ENCODE measurements at places on chromosomes 1 and 21.

GRCh38 chr1:228362884-228363450, 43.7 kb downstream of the TRIM11 start:
- no peak for DNase-seq

DNA sequence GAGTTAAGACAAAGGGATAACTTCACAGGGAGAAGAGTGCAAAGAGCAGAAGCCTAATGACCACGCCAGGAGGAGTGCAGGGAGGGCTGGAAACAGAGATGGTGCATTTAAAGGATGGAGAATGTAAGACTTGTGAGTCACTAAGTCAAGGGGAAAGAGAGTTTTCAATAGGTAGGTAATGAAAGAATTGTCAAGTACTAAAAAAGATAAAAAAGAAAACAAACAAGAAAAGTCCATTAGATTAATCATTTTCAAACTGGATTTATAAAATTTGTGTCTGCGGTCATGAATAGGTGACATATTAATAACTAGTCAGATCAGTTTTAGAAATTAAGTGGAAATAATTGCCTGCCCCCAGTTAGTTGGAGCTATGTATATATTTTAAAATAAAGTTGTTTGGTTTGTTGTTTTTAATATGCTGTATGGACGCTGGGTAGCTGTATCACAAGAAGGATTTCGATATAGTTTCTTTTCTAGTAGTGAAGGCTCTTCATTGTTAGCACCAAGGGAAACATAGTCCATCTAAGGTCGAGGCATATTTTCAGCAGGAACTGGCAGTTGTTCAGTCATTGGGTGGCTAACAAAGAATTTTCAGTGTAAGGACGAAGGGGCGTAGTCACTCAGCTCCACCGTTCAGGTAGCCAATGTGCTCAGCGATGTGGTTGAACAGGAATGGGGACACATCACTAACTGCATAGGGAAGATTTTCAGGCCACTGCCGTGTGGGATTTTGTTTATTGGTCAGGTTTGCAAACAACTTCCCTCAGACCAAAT, 203.0 kb downstream of the TGFB2 start:
- DNase-seq: no peak

DNA sequence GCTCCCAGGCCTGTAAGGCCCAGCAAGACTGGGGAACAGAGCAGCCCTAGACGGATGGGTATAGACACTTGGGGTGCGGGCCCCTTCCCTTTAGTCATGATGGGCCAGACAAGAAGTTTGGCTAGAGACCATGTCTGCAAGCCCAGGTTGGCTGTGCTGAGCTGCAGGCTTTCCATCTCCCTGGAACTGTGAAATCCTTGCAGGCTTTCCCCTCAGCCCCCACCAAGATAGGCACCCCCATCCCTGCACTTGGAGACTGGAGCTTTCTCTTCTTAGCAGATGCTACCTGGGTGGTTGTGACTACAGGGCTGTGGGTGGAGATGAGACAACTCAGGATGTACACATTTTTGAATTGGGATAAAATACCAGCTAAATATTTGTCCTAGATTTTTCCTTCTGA, 110.3 kb downstream of the PTPRU start:
- DNase-seq: no peak

- no peak for DNase-seq
Observed at GRCh38 chr1:22342734-22343191, 108.9 kb upstream of the ZBTB40 start.

DNA sequence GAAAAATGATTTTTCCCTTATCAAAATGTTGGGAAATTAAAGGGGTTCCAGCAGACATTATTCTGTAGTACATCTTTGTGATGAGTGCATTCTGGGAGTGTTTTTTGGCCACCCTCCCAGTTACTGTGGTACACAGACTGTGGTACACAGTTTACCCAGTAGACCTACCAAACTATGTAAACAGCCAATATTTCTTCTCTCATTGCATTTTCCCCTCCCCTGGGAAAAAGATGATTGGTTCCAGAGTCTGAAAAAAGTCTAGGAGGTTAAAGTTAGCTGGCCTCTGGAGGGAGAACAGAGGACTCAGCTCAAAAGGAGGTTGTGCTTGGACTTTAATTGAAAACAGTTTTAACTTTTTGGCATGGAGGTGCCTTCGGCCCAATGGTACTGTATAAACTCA, 42.5 kb downstream of the PGM1 start:
- no peak for DNase-seq

DNA sequence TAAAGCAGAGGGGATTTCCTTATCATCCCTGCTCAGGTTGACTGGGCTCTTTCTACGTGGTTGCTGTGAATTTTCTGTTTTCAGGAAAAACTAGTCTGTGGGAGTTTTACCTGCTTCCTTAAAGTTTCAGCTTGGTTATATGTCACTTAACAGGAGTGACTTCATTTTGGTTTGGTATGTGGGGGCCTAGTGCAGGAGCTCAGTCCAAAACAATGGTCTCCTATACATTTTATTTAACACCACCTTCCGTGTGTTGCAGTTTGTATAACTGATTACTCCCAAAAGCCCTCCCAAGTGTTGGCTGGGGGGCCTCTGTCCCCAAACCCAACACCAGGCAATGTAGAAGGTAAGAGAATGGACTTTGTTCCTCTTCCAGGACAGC, 5.3 kb downstream of the IL23R start:
- no peak for DNase-seq
